ENCODE measurements at places on chromosomes 13 and 19.

DNA sequence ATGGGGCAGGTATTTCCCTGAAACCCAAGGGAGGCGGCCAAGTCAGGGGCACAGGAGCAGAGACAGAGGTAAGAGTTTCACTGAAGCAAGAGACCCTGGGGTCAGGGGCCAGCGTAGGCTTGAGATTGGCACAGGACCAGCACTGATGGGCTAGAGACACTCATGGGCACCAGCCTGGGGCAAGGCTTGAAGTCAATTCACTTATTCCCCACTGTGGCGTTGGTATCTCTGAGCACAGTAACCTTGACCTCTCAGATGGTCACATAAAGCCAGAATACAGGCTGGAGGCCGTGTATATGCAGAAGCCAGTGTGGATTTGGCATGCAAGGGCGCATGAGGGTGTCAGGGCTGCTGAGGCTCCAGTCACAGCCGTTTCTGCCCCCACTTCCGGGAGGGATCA, 173.5 kb upstream of the GPR12 start:
- DNase-seq: no peak

- no peak for DNase-seq
These were observed 4.7 kb downstream of the STXBP2 start for GRCh38 chr19:7641290-7642276.

GRCh38 chr13:30735025-30735871, at the start of gene ALOX5AP:
Gene ALOX5AP (plus strand): TSS chr13:30735543. CDS start chr13:30735606, 63 bp downstream.
- DNase-seq: peak; percentile 28

GRCh38 chr13:110250258-110250891, 56.6 kb downstream of the COL4A1 start:
- no peak for DNase-seq

GRCh38 chr19:4052114-4052992, 14.3 kb downstream of the ZBTB7A start:
- DNase-seq: no peak

DNA sequence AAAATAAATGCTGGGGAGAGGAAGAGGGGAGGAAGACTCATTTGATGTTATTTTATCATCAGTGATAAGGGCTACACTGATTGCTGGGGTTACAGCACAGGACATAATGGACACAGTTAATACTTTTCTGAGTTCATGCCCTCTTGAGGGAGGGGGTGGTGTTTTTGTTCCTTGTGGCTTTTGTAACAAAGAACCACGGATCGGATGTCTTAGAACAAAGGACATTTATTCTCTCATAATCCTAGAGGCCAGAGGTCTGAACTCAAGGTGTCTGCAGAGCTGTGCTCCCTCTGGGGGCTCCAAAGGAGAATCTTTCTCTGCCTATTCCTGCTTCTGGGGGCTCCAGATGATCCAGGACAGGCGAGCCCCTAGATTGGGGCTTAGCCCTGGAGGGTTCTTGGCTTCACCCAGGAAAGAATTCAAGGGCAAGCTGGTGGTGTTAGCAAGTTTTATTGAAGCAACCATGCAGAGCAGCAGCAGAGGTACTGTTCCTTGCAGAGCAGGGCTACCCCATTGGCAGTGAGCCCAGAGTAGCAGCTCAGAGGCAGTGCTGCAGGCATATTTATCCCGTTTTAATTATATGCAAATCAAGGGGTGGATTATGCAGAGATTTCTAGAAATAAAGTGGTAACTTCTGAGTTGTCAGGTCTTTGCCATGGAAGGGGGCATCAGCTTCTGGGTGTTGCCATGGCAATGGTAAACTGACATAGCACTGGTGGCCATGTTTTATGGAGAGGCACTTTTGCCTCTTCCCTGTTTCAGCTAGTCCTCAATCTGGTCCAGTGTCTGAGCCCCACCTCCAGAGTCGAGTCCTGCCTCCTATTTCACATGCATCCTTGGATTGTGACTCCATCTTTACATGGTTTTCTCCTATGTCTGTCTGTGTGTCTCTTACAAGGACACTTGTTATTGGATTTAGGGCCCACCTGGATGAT, 18.0 kb downstream of the VAV1 start:
- DNase-seq: no peak

DNA sequence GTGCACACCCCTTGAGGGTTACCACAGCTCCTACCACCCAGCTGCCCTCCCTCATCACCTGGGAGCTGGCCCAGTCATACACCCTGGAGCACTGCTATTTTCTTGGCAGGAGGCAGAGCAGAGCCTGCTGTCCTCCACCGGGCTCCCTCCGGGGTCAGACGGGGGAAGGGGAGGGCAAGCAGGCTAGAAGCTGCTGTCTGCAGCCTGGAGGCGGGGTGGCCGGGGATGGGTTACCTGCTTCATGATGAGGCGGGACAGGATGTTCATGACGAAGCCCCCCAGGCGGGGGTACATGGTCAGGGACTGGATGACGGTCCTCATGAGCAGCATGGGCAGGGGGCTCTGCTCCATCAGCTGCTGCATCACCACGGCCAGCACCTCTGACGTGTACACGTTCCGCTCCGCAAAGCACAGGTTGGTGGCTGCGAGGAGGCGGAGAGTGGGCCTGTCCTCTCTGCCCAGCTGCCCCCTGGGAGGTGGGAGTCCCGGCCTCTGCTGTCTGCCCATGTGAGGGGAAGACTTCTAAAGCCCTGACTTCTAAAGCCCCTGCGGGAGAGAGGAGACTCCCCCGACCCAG, 2.7 kb upstream of the RSPH6A start:
- no peak for DNase-seq

- DNase-seq: peak; percentile 95
These were observed at the start of gene DEDD2 for GRCh38 chr19:42217520-42218437. Gene DEDD2 (minus strand): TSS chr19:42217677. CDS start chr19:42217007, 670 bp downstream.

DNA sequence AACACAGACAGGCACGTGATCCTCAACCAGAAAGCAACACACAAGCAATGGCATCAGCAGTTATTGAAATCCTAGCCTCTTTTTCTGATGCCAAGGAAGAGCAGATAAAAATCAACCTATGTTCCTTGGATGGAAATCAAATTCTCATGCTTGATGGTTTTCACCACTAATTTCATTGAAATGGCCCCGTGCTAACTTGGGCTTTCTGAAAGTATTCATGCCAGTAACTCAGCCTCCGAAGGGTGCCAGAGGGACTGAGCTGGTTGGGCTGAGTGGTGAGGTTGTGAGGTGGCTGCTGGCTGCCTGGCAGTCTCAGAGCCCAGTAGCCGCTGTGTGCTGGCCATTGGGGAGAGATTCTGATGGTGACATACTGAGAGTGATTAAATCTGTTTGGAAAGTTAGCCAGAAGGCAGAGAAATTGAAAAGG, 309.3 kb downstream of the DCT start:
- no peak for DNase-seq

DNA sequence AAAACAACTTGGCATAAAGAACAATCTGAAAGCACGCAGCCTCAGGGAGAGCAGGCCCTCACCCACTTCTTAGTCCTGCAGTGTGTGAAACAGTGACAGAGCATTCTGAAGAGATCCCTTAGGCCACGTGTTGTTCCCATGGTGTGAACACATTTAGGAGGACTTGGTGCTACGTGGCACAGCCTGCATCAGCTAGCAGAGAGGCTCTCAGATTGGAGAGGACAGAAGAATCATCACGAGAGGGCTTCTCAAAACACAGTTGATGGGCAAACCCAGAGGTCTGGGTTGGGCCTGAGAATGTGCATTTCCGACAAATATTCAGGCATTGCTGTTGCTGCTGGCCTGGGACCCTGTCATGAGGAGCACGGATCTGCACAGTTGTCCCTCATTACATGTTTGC, 26.1 kb upstream of the TFDP1 start:
- no peak for DNase-seq

GRCh38 chr13:113052206-113052605, 53.4 kb upstream of the F7 start:
- DNase-seq: no peak
